ENCODE measurements at places on chromosomes 2 and 18.

DNA sequence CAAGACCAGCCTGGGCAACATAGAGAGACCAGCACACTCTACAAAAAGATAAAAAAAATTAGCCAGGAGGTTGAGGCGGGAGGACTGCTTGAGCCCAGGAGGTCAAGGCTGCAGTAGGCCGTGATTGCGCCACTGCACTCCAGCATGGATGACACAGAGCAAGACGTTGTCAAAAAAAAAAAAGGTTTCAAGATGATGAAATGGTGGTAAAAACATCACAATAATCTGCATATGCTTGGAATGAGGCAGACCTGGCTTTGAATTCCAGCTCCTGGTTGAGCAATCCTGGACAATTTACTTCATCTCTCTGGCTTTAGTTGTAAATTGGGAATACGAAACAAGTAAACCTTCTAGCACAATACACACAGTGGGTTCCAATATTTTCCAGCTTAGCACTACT lies 24.1 kb downstream of the USP40 start:
- DNase-seq = no peak

- DNase-seq = no peak
Observed at GRCh38 chr2:114034742-114035141, 144.9 kb downstream of the ACTR3 start.

DNA sequence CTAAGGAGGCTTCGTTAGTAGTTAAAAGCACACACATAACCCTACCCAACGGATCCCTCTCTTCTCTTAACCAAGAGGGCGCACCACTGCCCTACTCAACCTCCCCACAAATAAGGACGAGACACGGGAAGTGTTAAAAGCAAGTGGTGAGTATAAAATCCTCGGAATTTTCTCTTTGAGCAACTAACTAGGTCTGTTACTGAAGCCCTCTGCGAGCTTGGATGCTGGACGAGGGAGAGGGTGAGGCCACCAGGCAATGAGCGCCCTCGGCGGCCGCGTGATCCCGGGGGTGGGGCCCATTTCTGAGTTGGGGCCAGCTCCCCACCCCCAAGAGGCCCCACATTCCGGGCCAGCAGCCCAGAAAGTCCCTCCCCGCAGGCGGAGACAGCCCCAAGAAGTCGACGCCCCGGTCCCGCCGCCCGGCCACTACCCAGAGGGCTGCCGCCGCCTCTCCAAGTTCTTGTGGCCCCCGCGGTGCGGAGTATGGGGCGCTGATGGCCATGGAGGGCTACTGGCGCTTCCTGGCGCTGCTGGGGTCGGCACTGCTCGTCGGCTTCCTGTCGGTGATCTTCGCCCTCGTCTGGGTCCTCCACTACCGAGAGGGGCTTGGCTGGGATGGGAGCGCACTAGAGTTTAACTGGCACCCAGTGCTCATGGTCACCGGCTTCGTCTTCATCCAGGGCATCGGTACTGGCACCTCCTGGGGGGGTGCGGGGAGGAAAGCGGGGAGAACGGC lies at the start of gene CYBRD1:
TSS of gene CYBRD1 (plus strand) at position 423 of the 736 bp plus-strand sequence. CDS start at position 495, 72 bp downstream.
- DNase-seq = peak; percentile 43

DNA sequence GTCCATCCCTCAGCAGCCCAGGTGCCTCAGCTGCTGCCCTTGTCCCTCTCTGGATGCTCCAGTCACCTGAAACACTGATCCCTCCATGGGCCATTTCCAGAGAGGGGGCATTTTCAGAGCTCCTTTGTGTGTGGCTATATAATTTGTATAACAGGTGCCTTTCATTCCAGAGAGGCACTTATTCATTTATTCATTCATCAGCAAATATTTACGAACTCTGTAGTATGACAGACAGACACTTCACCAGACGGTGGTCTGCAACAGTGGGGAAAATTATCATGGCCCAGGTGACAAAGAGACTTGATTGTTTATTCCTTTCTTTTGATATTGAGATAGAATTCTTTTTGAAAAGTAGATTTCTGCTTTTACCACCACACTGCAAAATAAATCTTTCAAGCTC lies 361.7 kb downstream of the TMEM182 start:
- no peak for DNase-seq

- DNase-seq = peak; percentile 29
Observed at GRCh38 chr2:42754021-42754775, 9.7 kb downstream of the OXER1 start.

DNA sequence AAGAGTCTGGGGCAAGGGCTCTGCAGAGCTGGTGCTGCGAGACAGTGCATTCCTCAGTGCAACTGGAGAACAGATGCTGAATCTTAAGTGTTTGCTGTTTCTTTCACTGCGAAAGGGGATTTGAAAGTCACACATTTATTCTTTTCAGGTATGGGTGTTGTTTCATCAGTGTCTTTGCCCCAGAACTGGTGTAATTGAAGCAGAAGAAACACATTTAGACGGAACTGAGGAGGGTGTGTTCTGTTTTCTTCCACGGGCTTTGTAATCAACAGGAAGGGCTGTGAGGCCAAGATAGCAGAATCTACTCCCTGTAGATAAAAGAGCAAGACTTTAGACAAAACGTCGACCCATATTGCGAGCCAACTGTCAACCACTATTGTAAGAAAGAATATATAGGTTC lies 151.9 kb downstream of the EPHA4 start:
- DNase-seq = no peak

DNA sequence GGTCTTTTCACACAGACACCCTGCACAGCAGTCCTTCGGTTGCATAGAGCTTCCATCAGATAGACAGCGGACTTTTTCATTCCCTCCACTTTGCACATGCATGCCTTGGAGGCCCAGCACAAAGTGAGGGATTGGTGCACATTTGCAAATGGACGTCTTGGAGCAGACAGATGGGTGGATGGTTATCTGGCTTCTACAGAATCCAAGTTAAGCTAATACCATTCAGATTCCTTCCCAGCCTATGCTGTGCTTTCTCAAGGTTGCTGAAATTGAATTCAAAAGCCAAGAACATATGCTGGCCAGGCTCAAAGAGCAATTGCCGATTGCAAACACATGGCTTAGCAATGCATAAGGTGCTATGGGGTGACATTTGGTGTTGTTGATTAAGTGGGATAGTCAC lies 186.4 kb downstream of the VAPA start:
- no peak for DNase-seq

DNA sequence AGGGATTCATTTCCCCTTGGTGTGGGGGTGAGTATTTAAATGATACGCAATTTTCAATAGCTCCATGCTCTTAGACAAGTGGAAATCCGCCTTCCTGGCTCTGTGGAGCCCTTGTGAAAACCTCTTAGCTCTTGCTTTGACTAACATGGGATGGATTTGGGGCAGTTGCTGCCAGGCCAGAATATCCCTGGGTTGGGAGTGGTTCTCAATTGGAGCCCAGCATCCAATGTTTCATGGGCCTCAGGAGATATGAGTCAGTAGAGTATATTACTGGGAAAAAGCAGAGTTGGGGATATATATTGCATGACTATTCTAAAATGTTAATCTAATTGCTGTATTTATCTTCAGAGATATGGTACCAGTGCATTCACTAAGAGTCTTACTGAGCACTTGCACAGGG lies 104.4 kb upstream of the IL1R2 start:
- DNase-seq = no peak

GRCh38 chr2:195813421-195813820 lies 156.4 kb downstream of the SLC39A10 start:
- peak; percentile 48 for DNase-seq

DNA sequence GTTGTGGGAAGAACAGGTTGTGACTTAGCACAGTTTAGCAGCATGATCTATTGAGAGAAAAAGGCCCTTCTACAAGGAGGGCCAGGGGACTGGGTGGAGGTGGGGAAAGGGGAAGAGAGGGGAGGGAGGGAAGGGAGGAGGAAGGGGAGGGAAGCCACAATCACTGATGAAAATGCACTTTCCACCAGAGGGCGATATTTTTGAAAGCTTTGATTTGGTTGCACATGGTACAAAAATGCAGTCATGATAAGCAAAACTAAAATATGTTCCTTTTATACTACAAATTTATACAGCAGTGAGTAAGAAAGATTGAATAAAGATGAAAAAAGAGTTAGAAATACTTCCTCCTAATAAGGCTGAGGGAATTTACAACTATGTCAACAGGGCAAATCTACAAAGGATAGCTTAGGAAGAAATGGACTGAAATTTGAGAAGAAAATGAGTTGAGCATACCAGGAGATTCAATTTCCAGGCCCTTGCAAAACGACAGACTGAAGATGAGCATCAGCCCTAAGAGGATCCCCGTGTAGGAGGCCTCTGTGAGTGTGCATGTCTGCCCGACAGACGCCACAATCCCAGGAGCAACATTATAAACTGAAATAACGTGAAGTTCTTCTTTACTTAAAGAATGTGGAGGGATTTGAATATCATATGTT lies 17.2 kb downstream of the SH3YL1 start:
- DNase-seq = peak; percentile 82

DNA sequence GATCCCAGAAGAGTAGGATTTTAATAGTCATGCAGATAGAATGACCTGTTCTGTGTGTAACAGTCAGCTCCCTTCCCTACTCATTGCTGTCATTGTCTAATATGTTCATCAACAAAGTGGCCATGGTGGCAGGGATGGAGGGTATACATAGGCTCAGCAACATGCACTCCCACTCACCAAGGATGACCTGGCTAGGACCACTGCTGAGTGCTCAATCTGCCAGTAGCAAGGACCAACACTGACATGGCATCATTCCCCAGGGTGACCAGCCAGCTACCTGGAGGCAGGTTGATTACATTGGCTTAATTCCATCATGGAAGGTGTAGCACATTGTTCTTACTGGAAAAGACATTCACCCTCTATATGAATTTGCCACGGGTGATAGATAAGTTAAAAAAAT lies 401.7 kb upstream of the CELF4 start:
- no peak for DNase-seq

GRCh38 chr2:159710601-159711180 lies 1.6 kb upstream of the MARCHF7 start:
- DNase-seq = peak; percentile 44

- no peak for DNase-seq
Observed at GRCh38 chr2:189512879-189513278, 67.7 kb downstream of the SLC40A1 start.

DNA sequence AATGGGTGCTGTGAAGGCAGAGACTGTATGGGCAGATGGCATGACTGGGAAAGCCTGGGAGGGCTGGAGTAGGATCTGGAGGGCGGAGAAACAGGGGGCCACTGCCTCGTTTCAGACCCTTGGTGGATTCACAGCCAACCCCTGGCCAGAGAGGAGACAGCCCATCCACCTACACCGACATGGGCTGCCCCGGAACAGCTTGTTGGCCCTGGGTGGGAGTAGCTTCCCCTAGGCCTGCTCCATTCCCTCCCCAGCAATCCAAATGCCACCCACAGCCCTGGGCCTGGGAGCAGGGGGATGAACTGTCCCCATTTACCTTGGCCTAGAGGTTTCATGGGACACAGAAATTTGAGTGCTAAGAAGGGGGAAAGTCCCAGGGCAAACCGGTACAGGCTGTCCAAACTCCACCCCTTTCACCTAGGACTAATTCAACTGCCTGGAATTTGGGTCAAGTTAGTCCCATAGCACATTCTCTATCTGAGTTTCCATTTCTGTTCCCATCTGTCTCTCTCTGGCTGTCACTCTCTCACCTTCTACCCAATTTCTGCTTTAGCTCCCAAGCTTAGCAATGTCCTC lies 37.0 kb downstream of the LBH start:
- no peak for DNase-seq

GRCh38 chr2:219003979-219004378 lies 10.8 kb upstream of the CRYBA2 start:
- no peak for DNase-seq

DNA sequence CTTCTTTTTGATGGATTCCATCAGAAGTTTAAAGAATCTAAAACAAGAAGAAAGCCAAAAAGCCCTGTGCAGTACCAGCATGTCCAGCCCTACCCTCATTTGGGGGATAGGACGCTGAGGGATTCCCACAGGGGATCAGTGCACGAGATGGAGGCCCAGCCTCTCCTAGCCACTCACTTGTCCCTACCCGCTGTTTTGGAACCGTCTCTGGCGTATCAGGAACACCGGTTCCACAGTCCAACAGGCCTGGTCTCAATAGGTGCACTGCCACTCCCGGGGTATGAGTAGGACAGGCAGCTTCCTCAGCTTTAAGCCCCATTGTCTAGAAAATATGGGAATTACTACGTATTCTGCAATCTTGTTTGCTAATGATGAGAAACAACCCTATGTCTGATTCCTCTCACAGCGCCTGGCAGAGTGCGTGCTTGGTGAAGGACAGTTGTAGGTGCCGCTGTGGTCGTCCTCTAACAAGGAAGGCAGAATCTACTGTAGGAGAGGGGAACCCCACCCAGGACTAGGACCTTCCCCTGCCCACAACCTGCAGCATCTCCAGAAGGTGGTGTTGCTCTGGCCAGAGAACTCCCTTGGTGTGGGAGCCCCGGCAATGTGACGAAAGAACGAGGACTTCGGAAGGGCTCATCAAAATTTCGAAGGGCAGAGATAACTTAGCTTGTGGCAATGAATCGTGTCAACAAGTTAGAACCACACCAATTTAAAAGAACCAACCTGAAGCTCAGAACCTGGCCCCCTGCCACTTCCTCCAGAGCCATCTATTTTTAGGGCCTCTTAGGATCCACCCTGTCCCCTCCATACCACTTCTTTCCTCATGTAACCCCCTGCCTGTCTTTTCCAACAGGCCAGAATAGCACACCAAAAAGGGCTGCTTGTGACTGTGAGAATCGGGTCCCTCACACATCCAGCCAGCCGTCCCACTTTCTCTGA lies 71.7 kb downstream of the POLR1A start:
- DNase-seq = no peak

- no peak for DNase-seq
Observed at GRCh38 chr2:7262727-7263126, 345.5 kb downstream of the RNF144A start.

- peak; percentile 75 for DNase-seq
Observed at GRCh38 chr18:12679183-12679786, 21.4 kb upstream of the SPIRE1 start.

DNA sequence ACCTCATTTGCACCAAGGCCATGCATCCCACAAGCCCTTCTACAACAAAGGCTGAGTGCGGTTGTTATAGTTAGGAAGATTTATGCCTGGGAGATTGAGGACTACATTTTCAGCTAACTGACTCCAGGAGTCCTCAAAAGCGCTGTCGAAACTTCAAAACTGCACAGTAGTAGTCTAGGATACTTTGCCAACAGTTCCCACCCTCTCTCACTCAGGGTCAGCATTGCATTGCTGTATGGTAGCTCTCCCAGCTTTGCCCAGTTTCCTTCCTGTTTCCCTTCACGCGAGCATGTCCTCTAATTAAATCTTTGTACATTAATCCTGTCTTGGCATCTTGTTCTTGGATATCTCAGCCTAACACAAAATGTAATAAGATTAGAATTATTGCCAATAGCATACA lies 420.6 kb upstream of the UBE2E3 start:
- no peak for DNase-seq

DNA sequence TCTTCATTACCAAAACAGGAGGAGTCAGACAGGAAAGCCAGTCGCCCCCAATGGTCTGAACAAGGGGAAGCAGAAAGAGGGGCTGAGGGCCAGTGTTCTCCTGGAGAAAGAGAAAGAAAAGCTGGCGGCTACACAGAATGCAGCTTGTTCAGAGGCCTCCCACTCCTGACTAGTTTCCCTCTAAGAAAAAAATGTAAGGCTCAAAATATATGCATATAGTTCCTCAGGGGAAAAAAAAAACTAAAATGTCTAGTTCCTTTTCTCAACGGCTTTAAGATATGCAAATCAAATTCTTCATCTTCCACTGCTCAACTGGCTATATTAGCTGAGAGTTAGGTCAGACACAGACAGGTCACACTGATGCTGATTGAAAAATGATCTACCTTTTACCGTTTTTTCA lies 18.6 kb downstream of the MBOAT2 start:
- DNase-seq = peak; percentile 14
